ENCODE measurements at places on chromosomes 11 and 22. TPM values are rescaled to one million over a fixed set of nuclear protein-coding genes. Genes with fewer than 3 reads are reported as not detected.

DNA sequence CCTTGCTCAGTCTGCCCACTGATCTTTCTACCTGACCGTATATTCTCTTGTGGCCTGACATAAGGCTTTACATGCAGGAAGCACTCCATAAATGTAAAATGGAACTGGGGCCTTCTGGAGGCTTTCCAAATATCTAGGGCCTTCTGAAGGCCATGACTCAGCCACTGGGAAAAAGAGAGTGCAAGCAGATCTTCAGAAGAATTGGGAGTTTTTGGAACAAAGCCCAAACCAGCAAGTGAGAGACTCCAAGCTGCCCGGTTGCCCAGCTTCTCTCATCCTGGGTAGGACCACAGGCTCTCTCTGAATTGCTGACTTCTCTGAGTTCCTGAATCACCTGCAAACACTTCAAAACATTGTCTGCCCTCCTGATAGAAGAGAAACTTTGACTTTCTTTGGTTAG, 107.9 kb upstream of the BMAL1 start:
- DNase-seq: peak; percentile 42

DNA sequence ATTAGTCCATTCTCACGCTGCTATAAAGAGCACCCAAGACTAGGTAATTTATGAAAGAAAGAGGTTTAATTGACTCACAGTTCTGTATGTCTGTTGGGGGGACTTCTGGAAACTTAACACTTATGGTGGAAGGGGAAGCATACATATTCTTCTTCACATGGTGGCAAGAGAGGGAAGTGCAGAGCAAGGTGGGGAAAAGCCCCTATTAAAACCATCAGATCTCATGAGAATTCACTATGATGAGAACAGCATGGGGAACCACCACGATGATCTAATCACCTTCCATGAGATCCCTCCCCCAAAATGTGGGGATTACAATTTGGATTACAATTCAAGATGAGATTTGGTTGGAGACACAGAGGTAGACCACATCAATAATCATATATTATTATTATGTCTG, 25.7 kb downstream of the CEP57 start:
- no peak for DNase-seq

DNA sequence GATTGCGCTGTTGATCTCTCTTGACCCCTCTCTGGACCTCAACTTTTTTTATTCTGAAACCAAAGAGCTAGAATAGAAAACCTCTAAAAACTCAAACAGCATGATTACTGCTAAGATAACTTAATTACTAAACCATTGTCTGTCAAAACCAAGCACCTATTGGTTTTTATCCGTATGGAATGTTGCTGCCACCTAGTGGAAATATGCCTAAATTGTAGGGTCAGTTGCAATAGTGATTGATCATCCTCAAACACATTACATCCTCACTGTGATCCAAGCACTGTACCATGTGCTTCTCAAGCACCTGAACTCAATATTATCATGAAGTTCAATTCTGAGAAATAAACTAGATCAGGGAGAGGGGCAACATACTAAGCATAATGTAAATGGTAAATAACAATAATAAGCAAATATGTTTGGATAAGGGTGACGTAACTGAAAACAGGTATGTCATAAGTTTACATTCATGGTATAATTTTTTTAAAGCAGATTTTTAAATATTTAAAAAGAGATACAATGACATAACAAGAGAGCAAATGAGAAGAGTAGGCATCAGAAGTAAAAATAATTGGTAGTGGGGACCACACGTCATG, 3.8 kb upstream of the OR5A2 start:
- DNase-seq: no peak

GRCh38 chr11:1305501-1306056, 3.9 kb downstream of the TOLLIP start:
- DNase-seq: no peak

- no peak for DNase-seq
Measured at GRCh38 chr11:2123628-2123960, 15.6 kb downstream of the IGF2 start.

DNA sequence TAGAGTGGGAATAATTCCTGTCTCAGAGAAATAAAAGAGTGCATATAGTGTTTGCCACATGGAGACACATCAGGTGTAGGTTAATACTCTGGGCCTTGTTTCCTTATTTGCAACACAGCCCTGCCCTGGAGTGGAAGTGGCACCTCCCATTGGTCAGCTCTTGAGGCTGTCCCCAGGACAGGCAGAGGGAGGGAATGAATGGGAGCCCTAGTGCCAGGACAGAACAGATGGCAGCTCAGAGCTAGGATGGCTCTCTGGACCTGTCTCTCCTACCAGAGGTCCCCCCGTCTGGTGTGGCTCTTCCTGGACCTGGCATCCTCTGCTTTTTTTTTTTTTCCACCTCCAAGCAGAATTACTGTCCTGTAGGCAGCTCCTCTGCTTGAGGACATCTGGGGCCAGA, 35.6 kb downstream of the LIMK2 start:
- no peak for DNase-seq

DNA sequence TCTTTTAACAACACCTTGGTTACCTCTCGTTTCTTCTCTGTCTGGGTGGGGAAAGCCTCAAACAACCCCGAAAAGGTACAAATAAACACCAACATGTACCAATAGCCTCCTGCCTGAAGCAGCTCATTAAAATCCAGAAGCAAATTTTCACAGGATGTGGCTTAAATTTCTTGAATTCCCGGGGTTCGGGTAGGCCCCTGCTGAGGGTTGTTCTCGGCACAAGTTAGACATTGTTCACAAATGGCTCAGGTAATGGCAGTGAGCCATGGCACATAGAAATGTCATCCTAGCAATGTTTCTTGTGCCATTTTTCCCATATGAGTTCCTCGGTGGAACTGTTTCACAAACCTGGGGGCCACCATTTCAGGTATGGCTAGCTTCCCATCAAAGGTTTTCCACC, 19.7 kb upstream of the GLYATL1 start:
- DNase-seq: peak; percentile 47

GRCh38 chr11:78030429-78031325, 7.6 kb upstream of the KCTD14 start:
- no peak for DNase-seq

GRCh38 chr22:43837666-43838065, 24.6 kb downstream of the SULT4A1 start:
- DNase-seq: no peak

DNA sequence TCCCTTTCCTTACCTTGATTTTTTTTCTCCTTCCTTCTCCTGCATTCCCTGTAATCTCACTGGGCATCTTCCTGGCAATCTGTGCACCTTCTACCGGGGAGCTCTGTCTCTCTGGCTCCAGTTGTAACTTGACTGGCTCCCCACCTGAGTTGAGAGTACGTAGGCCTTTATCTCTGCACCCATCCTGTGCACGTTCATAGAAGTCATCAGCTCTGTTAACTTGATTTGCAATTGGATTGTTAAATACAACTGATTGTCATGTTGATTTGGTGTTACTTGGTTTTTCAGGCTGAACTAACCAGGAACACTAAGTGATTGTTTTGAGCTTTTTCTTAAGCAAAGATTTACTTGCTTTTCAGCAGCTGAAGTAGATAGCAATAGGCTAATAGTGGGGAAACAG, 11.8 kb downstream of the SWAP70 start:
- no peak for DNase-seq

DNA sequence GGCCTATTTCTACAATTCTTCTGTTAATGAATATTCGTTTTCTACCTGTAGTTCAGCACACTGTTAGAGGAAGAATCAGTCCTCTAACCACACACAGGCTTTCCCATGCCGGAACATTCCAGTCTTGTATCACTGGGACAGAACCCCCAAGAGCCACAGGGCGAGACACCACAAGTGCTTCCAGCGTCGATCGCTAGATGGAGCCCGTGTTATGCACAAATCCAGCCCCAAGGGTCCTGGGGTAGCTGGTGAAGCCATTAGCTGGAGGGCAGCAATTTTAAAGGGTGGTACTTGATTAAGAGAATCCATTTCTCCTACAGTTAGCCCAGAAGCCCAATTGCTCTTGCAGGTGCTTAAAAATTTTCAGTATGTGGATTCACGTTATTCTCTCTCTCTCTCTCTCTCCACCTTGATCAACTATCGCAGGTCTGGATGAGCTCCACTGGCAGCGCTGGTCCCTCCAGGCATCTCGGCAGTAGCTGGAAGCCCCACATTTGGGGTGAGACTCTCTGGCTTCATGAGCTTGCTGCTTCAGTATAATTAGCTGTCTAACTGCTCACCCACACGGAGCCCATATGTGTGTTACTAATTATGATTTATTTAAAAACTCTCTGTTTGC, 148.2 kb upstream of the SNX19 start:
- no peak for DNase-seq

DNA sequence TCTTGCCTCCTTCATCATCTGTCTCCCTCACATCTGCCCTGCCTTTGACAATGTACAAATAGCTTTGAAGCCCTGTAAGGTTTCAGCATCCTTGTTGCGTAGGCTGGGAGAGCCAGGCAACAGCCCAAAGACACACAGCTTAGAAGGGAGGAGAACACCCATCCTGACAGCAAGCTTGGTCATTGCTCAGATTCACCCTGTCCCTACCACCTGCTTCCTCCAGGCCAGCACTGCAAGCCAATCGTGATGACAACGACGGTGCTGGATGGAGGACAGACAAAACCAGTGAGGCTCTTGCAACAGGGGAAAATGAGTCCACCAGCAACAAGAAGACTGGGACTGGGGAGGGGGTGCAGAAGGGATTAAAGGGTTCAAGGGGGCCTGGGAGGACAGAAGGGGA, 32.9 kb upstream of the CD5 start:
- no peak for DNase-seq

DNA sequence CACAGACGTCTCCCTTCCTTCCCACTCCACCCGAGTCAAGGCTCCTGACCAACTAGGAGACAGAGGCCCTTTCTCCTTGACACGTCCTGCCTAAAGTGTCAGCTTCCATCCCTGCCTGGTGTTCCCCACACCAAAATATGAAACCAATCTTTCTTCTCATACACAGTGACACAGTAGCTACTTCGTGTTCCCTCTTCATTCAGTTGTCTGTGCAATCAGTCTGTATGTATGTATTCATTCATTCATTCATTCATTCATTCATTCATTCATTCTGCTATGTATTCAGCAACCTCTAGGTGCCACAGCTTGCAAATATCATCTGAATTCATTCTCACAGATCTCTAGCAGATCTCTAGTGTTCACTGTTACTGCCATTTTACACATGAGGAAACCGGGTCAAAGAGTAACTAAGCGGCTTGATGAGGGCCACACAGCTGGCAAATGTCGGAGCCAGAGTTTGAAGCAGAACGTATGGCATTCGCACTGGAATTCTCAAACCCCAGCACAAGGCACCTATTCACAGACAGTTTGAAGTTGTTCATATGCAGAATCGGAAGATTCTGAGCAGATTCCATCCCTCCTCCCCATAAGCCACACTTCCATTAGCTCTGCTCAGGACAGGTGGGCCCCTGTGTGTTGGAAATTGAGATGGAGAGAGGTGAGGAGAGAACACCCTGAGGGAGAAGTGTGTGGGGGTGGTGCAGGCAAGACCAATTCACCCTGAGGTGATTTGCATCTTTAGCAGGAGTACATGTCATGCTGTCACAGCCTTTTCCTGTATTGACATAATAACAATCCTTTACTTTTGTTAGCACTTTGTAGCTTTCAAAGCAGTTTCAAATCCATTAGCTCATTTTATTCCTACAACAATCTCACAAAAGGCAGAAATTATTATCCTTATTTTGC, 275.7 kb downstream of the ST3GAL4 start:
- no peak for DNase-seq

GRCh38 chr11:8871171-8871775, 39.7 kb upstream of the AKIP1 start:
- peak; percentile 76 for DNase-seq

GRCh38 chr11:75371949-75372876, 20.8 kb upstream of the ARRB1 start:
- no peak for DNase-seq

DNA sequence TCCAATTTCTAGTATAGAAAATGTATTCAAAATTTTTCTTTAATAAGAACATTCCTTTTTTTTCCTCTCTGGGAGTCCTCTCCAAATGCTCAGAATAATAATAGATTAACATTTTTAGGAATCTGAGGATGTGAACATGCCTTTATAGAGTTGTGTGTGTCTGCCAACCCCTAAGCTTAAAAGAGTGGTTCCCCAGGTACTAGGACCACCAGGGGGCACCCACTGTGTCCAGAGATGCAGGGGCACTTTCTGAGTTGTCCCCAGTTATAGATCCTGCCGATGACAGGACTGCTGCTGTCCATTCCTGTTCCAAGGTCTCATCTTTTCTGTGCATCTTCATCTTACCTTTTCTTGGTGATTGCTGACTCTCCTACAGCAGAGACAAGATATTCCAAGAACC, 27.0 kb upstream of the MICAL2 start:
- DNase-seq: no peak

- DNase-seq: no peak
Measured at GRCh38 chr11:45803971-45804760, 783 bp upstream of the SLC35C1 start.

DNA sequence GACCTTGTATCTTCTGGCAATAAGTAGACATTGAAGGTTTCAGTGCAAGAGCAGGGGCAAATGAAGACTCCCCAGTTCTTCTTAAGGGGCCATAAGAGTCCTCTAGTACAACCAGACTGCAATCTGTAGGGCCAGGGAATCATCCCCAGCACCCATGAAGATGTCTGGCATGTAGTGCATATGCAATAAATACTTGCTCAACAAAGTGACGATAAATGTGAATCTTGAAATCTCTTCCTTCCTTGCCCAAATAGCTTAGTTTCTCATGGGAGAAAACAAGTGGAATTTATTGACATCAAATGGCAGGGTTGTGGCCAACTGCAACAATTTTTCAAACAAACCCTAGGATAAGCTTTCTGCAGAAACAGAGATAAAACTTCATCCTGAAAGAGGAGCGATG, 107.6 kb downstream of the ABTB2 start:
- DNase-seq: no peak

The H19 gene
- 1.7 TPM for polyA plus RNA-seq

The KRTAP5-4 gene
- not detected for polyA plus RNA-seq

The FOLR2 gene
- polyA plus RNA-seq: not detected

The OR51I1 gene
- polyA plus RNA-seq: not detected

The SPDYC gene
- not detected for polyA plus RNA-seq

The TSPAN32 gene
- polyA plus RNA-seq: not detected

The ANO9 gene
- polyA plus RNA-seq: not detected

The SHANK3 gene
- 0.25 TPM for polyA plus RNA-seq

All from BJ (cell line).